ENCODE measurements at places on chromosomes 7 and 10.

DNA sequence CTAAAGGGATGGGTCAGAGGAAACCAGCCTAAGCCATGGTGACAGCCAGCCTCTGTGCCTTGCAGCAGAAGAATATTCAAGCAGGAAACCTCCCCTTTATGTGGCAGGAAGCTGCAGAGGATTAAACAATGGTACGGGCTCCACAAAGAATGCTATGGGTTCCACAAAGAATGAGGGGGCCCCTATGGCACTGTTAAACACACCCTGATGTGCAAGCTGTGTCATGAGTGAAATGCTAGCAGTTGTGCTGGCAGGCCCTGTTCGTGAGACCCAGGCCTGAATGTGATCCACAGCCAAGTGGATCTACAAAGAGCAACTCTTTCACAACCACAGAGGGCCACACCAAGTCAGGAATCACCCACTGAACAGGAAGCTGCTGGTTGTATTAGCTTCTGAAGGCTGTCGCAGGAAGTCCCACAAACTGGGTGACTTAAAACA is 68.9 kb downstream of the MYOF start:
- no peak for DNase-seq

DNA sequence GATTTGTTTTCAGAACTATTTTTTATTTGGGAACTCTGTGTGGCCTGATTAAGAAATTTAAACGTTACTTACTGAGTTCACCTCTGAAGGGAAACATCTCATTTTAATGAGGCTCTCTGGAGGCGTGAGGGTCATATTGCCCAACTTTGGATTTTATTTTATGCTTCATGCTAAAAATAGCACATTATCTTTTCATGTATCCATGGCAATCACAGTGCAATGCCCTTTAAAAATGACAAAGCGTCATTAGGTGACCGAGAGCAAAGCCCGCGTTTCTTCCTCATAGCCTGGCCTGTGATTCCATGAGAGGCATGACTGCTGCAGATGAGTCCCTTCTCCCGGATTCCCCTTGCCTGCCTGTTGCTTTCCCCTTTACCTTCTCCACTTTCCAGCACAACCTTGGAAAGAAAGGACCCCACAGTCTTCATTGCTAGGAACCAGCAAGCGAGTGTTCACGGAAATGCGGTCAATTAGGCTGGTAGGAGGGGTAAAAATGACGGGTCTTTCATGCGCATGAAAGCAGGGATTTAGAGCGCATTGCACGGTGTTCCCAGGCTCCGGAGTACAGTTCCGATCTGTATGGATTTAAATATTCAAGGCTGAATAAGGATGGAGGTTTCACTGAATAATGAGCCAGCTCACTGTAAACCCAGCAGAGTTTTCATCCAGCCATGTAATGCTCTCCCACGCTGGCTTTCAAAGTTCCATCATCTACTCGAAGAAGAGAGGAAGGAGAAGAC is 98.2 kb upstream of the PITRM1 start:
- DNase-seq = no peak

DNA sequence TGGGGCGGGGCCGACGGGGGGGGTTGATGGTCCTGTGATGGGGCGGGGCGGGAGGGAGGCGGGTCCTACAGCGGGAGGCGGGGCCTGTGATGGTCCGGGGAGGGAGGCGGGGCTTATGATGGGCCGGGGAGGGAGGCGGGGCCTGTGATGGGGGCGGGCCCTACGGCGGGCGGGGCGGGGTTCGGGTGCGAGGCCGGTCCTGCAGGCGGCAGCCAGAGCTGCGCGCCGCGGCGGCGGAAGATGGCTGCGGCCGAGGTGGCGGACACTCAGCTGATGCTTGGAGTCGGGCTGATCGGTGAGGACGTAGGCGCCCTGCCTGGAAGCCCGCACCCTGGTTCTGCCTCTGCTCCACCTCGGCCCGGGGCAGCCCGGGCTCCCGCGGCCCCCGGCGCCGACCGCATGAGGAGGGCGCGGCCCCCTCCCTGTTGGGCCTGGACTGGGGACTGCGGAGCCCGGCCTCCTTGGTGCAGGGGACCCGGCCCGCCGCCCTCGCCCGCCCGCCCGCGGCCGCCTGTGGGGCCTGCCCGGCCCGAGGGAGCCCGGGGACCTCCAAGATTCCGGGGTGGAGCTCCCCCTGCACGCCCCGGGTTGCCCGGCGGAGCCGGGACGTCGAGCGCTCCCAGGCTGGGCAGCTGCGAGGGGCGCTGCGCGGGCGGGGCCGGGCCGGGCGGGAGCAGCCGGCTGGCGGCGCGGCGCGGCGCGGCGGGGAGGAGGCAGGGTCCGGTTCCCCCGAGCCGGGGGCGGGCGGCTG is at the start of gene DENND10:
TSS of gene DENND10 (plus strand) at position 211 of the 751 bp plus-strand sequence. CDS start at position 241, 30 bp downstream.
- no peak for DNase-seq

- no peak for DNase-seq
Measured at GRCh38 chr10:25048450-25048849, 32.0 kb downstream of the THNSL1 start.

All from AG04449 (cell line).